ENCODE measurements at places on chromosomes 6 and 20. TPM values are rescaled to one million over a fixed set of nuclear protein-coding genes. Genes with fewer than 3 reads are reported as not detected.

GRCh38 chr6:2230659-2231277 lies 14.6 kb downstream of the GMDS start:
- H3K36me3 ChIP-seq, result no peaks in the 10 kb centered on the region
- no peak for DNase-seq
- no peak overlapping the region for H3K4me3 ChIP-seq
- H3K27me3 ChIP-seq, result no peaks in the 10 kb centered on the region
- H3K27ac ChIP-seq, result no peak overlapping the region

- peaks cover 8% of the 10 kb centered on the region for H3K27me3 ChIP-seq
- H3K4me1 ChIP-seq, result peaks cover 4% of the 10 kb centered on the region
- H3K27ac ChIP-seq, result peak overlapping the region; percentile 71
- peak overlapping the region; percentile 39 for H3K4me3 ChIP-seq
- DNase-seq, result peak; percentile 69
- no peaks in the 10 kb centered on the region for H3K36me3 ChIP-seq
Measured at GRCh38 chr20:63973636-63974401, 4.1 kb upstream of the ZNF512B start.

DNA sequence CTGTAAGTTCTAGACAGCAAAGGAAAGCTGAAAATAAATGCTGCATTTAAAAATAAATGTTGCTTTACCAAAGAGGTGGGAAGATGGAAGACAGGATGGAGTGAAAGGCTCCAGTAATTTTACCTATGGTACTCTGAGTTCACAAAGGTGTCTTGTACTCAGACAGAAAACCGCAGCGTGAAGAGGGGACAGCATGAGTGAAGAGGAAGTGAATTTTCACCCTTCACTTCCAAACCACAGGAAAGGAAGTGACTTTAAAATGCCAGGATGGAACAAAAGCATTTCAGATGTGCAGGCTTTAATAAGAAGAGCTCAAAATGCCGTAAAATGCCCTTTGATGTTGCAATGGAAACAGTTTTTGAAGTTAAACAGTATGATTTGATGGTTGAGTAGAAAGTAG lies 91.2 kb upstream of the TINAG start:
- no peaks in the 10 kb centered on the region for H3K4me1 ChIP-seq
- no peak overlapping the region for H3K4me3 ChIP-seq
- no peaks in the 10 kb centered on the region for H3K36me3 ChIP-seq
- no peak for DNase-seq
- H3K27ac ChIP-seq, result no peak overlapping the region

GRCh38 chr6:93300661-93301060 lies 118.7 kb downstream of the EPHA7 start:
- no peak overlapping the region for H3K27ac ChIP-seq
- H3K4me1 ChIP-seq, result no peaks in the 10 kb centered on the region
- H3K4me3 ChIP-seq, result no peak overlapping the region
- H3K27me3 ChIP-seq, result no peaks in the 10 kb centered on the region

DNA sequence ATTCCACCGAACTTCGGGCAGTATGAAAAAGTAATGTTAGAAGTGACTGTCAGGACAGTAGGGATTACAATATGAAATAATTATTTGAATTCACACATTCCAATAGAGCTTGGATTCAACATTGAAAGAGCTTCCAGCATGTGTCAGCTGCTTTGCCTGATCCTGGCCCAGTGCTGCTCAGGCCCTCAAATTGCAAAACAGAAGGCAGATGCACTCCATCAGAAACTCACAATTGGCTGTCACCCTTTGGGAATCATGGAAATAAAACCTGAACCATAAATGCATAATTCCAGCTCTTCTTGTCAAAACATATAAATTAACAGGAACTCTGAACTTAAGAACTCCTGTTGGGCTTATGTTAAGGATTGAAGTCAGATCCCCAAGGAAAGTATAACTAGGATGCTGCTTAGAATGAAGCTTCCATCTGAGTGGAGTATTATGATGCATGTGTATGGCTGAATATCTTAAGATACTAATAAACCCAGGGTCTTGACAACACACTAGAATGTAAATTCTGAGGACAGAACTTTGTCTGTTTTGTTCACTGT lies 1.8 kb upstream of the NDUFAF4 start:
- peak overlapping the region; percentile 97 for H3K27ac ChIP-seq
- peaks cover 19% of the 10 kb centered on the region for H3K36me3 ChIP-seq
- no peaks in the 10 kb centered on the region for H3K27me3 ChIP-seq
- peaks cover 31% of the 10 kb centered on the region for H3K4me1 ChIP-seq
- DNase-seq, result no peak

- no peaks in the 10 kb centered on the region for H3K27me3 ChIP-seq
- H3K4me3 ChIP-seq, result no peak overlapping the region
- no peaks in the 10 kb centered on the region for H3K36me3 ChIP-seq
- peak overlapping the region; percentile 65 for H3K27ac ChIP-seq
Measured at GRCh38 chr6:107561306-107561705, 71.4 kb downstream of the SOBP start.

GRCh38 chr6:52098721-52099120 lies 11.3 kb upstream of the PKHD1 start:
- H3K4me3 ChIP-seq, result no peak overlapping the region
- H3K36me3 ChIP-seq, result no peaks in the 10 kb centered on the region
- H3K27me3 ChIP-seq, result no peaks in the 10 kb centered on the region
- no peak overlapping the region for H3K27ac ChIP-seq

GRCh38 chr20:24766143-24766527 lies 182.9 kb upstream of the CST7 start:
- H3K36me3 ChIP-seq, result no peaks in the 10 kb centered on the region
- no peak overlapping the region for H3K4me3 ChIP-seq
- DNase-seq, result no peak
- H3K27ac ChIP-seq, result no peak overlapping the region
- no peaks in the 10 kb centered on the region for H3K4me1 ChIP-seq
- no peaks in the 10 kb centered on the region for H3K27me3 ChIP-seq

DNA sequence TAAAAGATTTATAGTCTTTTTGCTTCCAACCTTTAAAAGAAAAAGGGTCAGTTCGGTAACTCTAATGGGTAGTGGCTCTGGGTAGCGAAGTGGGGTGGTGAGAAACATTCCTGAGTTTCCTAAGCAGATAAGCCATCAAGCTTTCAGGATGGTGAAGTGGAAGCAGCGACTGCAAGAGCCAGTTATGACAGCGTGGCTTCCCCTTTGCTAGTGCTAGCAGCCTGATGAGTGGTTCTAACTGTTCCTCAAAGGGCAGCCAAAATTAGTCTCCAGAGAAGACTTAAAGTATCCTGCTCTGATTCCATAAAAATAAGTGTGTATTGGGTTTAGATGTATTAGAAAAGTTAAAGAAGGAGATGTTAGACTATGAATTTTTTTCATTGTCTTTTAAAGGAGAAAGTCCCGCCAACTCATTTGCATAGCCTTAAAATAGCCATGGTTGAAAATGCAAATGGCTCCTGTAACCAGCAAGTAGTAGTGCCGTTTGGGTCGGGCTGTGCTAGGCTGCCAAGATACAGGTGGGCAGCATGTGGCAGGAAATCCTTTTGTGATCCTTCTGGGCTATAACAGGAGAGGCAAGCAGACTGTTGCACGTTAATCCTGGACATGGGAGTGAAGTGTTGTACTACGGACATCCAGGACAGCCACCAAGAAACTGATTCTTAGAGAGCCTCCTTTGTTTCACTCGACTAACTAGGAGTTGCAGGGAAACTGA lies 18.0 kb downstream of the ELOVL2 start:
- DNase-seq, result no peak
- peaks cover 3% of the 10 kb centered on the region for H3K27me3 ChIP-seq
- H3K36me3 ChIP-seq, result no peaks in the 10 kb centered on the region
- no peak overlapping the region for H3K4me3 ChIP-seq

Gene TNF
- total RNA-seq, result not detected

DNA sequence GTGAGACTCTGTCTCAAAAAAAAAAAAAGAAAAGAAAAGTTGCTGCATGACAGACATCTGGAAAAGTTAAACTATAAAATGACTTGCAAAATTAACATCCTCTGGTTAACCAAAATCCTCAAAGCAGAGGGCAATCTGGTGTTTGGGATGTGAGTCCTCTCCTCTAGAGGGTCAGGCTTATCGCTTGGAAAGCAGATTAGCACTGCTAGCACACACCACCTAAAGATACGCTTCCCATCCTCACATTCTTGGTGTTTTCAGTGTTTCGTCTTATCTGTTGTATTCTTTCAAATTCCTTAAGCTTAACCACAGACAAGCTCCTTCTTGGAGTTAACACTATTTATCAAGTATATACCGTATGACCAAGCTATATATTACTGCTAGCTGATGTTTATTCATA lies 198.0 kb downstream of the SOX4 start:
- no peak for DNase-seq
- H3K4me3 ChIP-seq, result no peak overlapping the region
- no peaks in the 10 kb centered on the region for H3K4me1 ChIP-seq
- H3K36me3 ChIP-seq, result no peaks in the 10 kb centered on the region
- no peaks in the 10 kb centered on the region for H3K27me3 ChIP-seq

- H3K36me3 ChIP-seq, result no peaks in the 10 kb centered on the region
- H3K4me1 ChIP-seq, result peaks cover 11% of the 10 kb centered on the region
- peak overlapping the region; percentile 54 for H3K4me3 ChIP-seq
Measured at GRCh38 chr20:382291-383115, 1.9 kb downstream of the TRIB3 start.

Gene GNRH2
- total RNA-seq, result not detected

DNA sequence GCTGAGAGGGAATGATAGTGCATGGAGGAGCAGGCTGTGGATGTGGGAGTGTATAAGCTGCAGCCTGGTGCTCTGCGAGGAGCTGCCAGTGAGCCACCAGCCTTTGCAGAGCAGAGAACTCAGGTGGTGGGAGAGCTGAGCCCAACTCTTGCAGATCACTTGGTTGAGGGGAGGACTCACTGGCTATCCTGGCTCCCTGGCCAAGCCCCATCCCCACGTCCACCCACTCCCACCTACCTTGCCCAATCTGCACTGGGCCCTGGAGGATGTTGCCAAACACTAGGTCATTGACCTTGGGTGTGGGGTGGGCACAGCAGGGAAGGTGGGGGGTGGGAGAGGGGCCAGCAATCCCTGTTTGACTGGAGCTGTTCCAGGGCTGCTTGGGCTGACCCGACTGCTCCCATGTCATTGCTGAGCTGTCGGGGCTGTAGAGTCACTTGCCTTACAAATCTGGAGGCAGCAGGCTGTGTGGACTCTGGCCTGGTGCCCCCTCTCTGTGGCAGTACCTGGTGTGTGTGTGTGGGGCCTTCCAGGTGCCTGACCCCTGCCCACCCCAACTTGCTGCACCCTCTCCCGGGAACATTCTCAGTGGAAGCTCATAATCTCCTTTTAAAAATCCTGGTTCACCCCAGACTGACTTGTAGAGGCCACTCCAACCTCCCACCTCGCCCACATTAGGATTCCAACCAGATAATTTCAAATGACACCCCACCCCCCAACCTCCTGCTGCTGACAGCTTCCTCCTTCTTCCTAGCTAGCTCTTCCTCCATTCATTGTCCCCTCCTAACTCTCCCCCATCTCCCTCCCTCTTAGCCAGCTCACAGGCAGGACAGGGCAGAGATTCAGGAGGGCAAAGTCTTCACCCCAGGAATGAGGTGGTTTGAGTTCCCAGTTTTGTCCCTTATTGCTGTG lies 162.3 kb downstream of the MRPL14 start:
- no peaks in the 10 kb centered on the region for H3K4me1 ChIP-seq
- no peak overlapping the region for H3K27ac ChIP-seq
- H3K36me3 ChIP-seq, result no peaks in the 10 kb centered on the region

Gene PSORS1C1
- total RNA-seq, result not detected

Gene C6orf15
- not detected for total RNA-seq

Gene GPX5
- total RNA-seq, result not detected

Gene MYCT1
- 5.4 TPM for total RNA-seq

Gene HDAC2
- 32.8 TPM for total RNA-seq

Gene SGK1
- total RNA-seq, result 68.8 TPM

Gene MCM9
- 3.5 TPM for total RNA-seq

GRCh38 chr20:54115172-54115854 lies 44.9 kb upstream of the BCAS1 start:
- H3K4me1 ChIP-seq, result no peaks in the 10 kb centered on the region
- no peaks in the 10 kb centered on the region for H3K36me3 ChIP-seq
- H3K4me3 ChIP-seq, result no peak overlapping the region
- H3K27ac ChIP-seq, result no peak overlapping the region
- H3K27me3 ChIP-seq, result no peaks in the 10 kb centered on the region

- H3K4me3 ChIP-seq, result no peak overlapping the region
- no peak overlapping the region for H3K27ac ChIP-seq
- no peaks in the 10 kb centered on the region for H3K4me1 ChIP-seq
- DNase-seq, result no peak
- H3K27me3 ChIP-seq, result no peaks in the 10 kb centered on the region
Measured at GRCh38 chr20:48273843-48274242, 488.6 kb upstream of the SULF2 start.

All from gastrocnemius medialis (tissue), 4 donors.